ENCODE measurements at places on chromosomes 6 and 20.

DNA sequence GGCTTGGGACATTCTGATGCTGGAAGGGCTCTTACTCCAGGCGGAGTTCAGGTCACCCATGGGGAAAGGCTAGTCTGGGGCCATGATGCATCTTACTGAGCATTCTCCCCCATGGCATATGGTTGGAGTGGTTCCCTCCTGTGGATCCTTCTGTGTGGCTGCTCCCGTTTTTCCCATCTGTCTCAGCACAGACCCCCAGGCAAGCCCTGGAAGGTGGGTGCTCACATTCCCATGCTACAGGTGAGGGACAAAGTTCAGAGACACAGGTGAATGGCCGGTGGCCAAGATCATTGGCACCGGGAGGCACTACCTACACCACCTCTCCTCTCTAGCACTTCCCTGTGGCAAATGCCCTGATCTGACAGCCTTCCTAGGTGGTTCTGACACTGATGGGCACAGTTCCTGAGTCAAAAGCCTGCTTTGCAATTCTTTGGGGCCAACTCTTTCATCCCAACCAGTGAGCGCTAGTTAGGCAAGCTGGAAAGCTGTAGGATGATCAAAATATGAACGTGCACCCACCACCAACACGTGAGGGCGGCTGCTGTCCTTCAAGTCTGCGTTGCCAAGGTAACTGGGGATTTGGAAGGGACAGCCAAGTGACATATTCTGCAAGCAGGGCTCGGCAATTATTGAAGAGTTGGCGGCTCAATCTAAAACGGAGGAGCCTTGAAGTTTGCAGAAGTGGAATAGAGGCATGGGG lies 124.6 kb downstream of the CDH4 start:
- no peak for DNase-seq

DNA sequence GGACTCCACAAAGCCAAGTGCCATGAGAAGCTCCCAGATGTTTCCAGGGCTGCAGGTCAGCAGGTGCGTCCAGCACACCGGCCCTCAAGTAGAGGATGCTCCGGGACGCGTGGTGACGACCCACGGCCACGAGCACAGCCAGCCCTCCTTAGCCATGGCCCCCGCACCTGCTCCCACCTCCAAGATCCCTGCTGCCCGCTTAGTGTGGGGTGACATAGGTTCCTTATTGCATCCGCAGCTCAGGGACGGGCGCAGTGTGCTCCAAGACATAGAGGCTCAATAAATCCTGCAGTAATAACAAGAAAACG lies 138.1 kb upstream of the RPS6KA2 start:
- DNase-seq = no peak

DNA sequence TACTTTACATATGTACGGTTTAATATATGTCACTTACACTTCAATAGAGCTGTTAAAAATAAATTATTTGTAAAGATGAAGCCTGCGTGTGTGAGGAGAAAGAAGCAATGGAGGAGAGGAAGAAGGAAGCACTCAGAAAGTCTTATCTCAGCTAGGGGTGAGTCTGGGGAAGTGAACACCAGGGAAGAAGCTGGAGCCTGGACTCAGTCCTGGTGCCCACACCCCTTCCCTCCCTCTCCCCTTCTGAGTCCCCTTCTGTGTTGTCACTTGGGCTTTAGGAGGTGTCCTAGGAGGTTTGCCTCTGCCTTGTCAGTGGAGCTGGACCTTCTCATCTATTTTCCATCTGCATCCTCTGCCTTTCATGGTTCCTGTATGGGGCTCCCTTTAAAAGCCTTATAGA lies 1.9 kb downstream of the SIRPB2 start:
- no peak for DNase-seq

- DNase-seq = no peak
These were observed 106.3 kb upstream of the RIPOR2 start for GRCh38 chr6:25042036-25042521.

GRCh38 chr6:116450185-116450710 lies 10.9 kb upstream of the CALHM6 start:
- no peak for DNase-seq

DNA sequence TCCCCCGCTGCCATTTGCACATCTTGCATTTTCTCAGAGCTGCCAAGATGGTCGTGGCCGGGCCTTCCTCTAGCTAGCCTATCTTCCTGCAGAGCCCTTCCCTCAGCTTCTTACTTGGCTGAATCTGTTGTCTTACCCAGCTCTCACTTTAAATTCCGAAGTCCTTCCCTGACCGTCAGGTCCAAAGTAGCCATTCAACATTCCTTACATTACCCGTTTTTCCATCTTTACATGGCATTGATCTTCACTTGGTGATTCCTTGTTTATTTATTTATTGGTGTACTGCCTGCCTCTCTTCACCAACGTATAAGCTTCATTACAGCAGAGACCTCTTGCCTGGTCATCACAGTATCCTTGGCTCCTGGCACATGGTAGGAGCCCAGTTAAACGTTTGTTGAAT lies 137.4 kb upstream of the ESR1 start:
- DNase-seq = no peak

DNA sequence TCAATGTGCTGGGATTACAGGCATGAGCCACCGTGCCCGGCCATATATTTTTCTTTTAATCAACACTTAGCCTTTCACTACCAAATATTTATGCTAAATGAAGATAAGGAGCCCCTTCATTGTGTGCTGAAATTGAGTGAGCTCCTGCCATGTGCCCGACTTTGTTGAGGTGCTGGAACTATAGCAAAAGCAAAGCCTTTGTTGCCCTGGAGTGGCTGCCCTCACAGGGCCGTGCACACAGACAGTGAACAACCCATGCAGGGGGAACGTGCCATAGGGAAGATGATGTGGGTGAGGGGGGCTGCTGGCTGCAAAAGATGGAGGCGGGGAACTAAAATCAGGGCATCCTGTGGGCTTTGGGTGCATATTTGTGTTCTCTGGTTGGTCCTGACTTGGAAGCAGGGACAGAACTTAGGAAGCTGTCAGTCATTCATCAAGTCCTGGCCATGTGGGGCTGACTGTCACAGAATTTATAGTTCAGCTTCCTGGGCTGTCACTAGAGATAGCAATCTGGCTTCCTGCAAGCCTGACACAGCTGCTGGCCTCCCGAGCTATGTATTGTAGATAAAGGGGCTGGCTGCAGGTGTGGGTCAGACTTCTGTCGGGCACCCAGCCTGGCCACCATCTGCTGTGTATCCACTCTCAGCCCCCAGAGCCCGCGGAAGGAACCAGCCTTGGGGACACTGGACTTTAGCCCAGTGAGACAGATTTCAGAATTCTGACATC lies 56.8 kb upstream of the MPC1 start:
- no peak for DNase-seq

DNA sequence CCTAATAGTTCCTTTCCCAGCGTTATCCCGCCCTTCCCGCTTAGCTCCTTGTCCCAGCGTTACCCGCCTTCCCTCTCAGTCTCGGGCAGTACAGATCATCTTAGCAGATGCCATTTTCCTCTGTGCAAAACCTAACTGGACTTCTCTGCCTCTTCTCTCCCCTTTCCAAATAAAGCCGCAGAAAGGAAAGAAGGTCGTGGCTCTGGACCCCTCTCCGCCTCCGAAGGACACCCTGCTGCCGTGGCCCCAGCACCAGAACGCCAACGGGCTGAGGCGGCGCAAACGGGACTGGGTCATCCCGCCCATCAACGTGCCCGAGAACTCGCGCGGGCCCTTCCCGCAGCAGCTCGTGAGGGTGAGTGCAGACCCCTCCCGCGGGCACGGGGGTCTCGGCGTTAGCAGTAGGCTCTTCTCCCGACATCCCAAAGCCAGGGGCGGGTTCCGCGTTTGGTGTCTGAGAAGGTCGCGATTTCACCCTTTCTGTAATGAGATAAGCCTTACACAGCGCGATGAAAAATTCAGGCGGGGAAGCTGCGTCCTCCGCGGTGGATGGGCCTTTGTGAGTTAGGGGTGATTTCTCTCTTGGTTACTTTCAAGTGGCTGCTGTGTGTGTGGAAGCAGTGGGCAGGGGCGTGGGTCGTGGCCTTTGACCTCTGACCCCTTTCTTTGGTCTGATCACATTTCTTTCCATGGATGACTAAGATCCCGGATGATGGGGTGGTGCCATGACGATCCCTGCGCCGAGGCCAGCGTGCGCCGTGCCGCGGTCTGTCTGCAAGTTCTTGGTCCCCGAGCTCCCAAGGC lies 292.7 kb downstream of the TAF4 start:
- no peak for DNase-seq

DNA sequence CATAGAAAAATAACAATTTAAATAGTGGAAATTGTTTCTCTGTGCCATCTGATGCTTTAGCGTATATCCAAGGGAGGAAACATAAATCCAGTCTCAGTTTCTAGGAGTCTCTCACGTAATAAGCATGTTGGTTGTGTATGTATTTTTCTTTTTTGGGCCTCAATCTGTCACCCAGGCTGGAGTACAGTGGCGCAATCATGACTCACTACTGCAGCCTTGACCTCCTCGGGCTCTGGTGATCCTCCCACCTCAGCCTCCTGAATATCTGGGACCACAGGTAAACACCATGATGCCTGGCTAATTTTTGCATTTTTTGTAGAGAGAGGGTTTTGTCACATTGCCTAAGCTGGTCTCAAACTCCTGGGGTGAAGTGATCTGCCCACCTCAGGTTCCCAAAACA lies 78.6 kb upstream of the PLN start:
- no peak for DNase-seq

DNA sequence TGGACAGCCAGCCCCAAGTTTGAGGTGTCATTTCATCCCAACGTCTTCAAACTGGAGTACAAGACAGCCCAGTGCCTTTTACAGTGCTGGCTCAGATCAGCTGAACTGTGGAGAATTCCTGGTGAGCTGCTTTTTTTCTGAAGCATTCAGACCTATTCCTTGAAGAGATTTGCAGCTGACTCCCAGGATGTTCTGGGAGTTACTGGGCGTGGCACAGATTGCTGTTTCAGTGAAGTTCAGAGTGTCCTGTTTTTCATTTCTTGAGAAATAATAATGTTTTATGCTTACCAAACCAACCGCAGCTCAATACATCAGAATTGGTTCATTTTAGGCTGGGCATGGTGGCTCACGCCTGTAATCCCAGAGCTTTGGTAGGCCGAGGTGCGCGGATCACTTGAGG lies 33.4 kb upstream of the SRPK1 start:
- no peak for DNase-seq

- no peak for DNase-seq
These were observed 107.7 kb upstream of the CDYL start for GRCh38 chr6:4668271-4669179.

GRCh38 chr6:138105446-138105845 lies 1.8 kb downstream of the PERP start:
- no peak for DNase-seq

GRCh38 chr6:16494793-16495192 lies 256.4 kb downstream of the GMPR start:
- DNase-seq = no peak

DNA sequence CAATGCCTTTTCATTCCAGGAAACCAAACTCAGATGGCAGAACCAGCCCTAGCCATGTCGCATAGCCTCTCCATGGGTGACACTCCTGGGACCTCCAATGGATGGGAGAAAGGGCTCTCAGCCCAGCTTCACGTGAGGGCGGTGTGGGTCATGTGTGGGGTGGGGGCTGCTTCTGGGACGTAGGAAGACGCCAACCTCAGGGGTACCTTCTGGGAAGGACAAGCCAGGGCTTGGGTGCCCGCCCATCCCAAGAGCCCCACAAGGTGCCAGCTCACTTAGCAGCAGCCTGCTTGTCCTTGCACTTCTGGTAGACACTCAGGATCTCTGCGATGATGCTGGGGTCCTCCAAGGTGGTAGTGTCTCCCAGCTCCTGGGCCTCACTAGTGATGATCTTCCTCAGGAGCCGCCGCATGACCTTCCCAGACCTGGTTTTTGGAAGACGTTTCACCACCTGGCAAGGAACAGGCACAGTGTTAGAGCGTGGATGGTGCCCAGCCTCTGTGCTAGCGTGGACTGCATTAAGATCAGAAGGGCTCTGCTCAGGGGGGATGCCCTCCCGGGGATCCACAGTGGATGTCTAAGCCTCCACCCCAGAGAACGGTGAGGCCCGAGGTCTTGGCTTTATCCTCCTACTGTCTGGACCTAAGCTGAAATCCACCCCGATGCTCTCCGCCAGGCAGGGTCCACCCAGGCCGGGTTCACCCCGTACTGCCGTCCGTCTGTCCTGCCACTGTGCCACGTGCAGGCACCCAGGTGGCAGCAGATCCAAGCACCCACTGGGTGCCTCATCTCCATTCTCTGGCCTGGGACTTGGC lies 15.1 kb upstream of the APMAP start:
- DNase-seq = no peak

GRCh38 chr20:24981790-24982189 lies 10.8 kb downstream of the APMAP start:
- no peak for DNase-seq

DNA sequence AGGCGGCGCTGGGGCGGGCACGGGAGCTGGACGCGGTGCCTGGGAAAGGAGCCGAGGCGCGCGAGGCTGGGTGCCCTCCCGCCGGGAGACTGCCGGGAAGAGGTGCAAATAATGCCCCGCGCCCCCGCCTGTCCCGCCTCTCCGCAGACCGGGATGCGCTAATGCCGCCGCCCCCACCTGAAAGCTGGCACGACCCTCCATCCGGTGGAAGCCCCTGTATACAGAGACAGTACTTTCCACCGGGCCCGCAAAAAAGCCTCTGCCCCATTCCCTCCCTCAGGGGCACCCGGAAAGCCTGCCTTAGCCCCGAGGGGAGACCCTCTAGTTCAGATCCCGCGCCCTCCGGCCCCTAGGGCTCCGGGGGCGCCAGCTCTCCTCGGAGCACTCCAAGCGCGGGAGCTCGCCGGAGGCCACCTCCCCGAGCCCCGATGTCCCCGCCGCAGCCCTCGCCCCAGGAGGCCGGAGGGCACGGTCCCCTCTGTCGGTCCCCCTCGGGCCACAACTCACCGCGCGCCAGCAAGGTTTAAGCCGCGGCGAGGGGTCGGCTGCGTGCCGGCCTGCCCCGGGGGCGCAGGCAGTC lies 1.2 kb downstream of the GRM4 start:
- DNase-seq = no peak

- DNase-seq = no peak
These were observed 62.5 kb downstream of the RREB1 start for GRCh38 chr6:7170117-7170732.

- no peak for DNase-seq
These were observed 390.1 kb downstream of the ZFAND3 start for GRCh38 chr6:38209371-38210260.

- no peak for DNase-seq
These were observed 70.4 kb upstream of the VGLL2 start for GRCh38 chr6:117194978-117195377.

- DNase-seq = no peak
These were observed 18.6 kb downstream of the ARMC12 start for GRCh38 chr6:35755278-35755924.

GRCh38 chr6:64128301-64129024 lies 492.9 kb downstream of the PHF3 start:
- no peak for DNase-seq

- DNase-seq = no peak
These were observed 64.0 kb upstream of the SNX9 start for GRCh38 chr6:157759028-157759427.

DNA sequence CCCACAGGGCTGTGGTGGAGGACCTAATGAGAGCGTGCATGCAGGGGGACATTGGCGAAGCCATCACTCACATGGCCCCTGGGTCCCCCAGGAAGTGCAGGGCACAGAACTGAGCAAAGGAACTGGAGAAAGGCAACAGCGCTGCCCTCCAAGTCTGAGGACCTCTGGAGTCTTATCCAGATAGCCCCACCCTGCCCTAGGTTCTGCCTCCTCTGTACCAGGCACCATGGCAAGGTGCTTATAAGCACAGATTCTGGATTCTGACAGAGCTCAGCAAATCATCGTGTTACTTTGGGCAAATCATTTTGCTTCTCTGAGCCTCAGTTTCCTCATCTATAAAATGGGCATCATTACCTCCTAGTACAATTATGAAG lies 44.5 kb downstream of the SLC13A3 start:
- no peak for DNase-seq
